M059J (cell line): ENCODE measurements at places on chromosomes 2 and 18. TPM values are rescaled to one million over a fixed set of nuclear protein-coding genes. Genes with fewer than 3 reads are reported as not detected.

Gene CHMP1B
- 33.0 and 50.2 TPM in 2 replicates for total RNA-seq

Gene EGR4
- total RNA-seq: not detected in 2 replicates

Gene IL1RL1
- not detected in 2 replicates for total RNA-seq

Gene ZDBF2
- 7.5 and 9.1 TPM in 2 replicates for total RNA-seq

Gene TOGARAM2
- not detected in 2 replicates for total RNA-seq

Gene UGT1A7
- not detected in 2 replicates for total RNA-seq

Gene HDHD2
- total RNA-seq: 15.5 and 21.3 TPM in 2 replicates

Gene RAPH1
- 9.3 and 13.8 TPM in 2 replicates for total RNA-seq

Gene SETBP1
- 1.9 and 4.1 TPM in 2 replicates for total RNA-seq

Gene CRYGD
- not detected in 2 replicates for total RNA-seq

Gene PJVK
- total RNA-seq: not detected in 2 replicates

Gene ZNF385B
- total RNA-seq: 2.4 TPM in 1 of 2 replicates, not detected in the other

Gene SALL3
- not detected in 2 replicates for total RNA-seq

Gene TNFRSF11A
- total RNA-seq: 1.3 and 3.8 TPM in 2 replicates

Gene STAT4
- total RNA-seq: 0.22 and 0.37 TPM in 2 replicates

Gene CDH2
- total RNA-seq: 70.9 and 104 TPM in 2 replicates

Gene VWC2L
- 0.02 TPM in 1 of 2 replicates, not detected in the other for total RNA-seq

Gene FBXO36
- total RNA-seq: 1.7 and 2.5 TPM in 2 replicates

Gene PSMA8
- 0.15 TPM in 1 of 2 replicates, not detected in the other for total RNA-seq

Gene RBBP8
- total RNA-seq: 53.9 and 67.0 TPM in 2 replicates

Gene REG1B
- not detected in 2 replicates for total RNA-seq

Gene PLEKHM3
- total RNA-seq: 3.1 and 5.3 TPM in 2 replicates

Gene ANKAR
- total RNA-seq: 2.2 and 3.5 TPM in 2 replicates

Gene ADRA2B
- not detected in 2 replicates for total RNA-seq
